GM13976 (cell line): ENCODE measurements at places on chromosomes 2 and 18.

DNA sequence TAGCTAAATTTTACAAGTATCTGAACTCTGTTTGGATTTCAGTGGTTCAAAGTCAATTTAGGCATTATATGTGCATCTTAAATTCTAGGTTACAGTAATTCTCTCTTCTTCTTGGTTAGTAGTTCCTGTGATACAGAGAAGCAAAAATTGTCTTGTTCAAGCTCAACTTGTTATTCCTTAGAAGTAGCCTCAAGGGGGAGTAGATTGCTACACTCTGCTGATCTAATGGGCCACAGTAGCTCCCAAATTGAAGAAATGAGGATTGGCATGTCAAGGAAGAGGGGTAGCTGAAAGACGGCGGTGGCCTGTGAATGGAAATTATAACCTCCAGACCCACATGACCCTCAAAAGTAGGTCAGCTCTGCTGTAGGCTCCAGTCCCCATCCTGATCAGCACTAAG lies 334.7 kb downstream of the HRH4 start:
- DNase-seq: no peak

GRCh38 chr18:2847317-2848246 lies 776 bp downstream of the EMILIN2 start:
- DNase-seq: peak; percentile 81

GRCh38 chr2:216915557-216916150 lies 55.8 kb upstream of the TNP1 start:
- DNase-seq: no peak

- DNase-seq: peak; percentile 60
Observed at GRCh38 chr18:35616664-35617423, 35.3 kb downstream of the GALNT1 start.

DNA sequence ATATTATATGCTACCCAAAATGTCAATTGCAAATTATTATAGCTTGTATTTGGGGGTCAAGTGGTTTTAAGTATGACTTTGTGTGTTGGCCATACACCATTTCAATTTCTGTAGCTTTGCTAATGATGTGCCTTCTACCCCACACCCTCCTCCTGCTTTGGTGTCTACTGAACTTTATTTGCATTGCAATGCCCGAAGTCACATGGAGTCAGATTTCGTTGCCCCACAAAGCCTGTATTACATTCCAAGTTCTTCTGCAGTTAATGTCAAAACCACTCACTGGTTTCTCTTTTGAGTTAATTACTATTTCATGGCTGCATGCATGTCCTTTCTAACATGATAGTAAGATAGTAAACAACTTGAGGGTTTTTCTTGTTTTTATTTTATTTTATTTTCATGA lies 528.9 kb downstream of the RIT2 start:
- no peak for DNase-seq

GRCh38 chr2:151774506-151774905 lies 40.2 kb upstream of the NEB start:
- no peak for DNase-seq
